ENCODE measurements at places on chromosomes 4 and X. TPM values are rescaled to one million over a fixed set of nuclear protein-coding genes. Genes with fewer than 3 reads are reported as not detected.

FMR1NB gene
- not detected for polyA plus RNA-seq

ABCD1 gene
- 3.2 TPM for polyA plus RNA-seq

TMEM144 gene
- polyA plus RNA-seq: 1.3 TPM

SPANXC gene
- not detected for polyA plus RNA-seq
